Naive B cell (primary cell): ENCODE measurements at places on chromosomes 13 and 19. TPM values are rescaled to one million over a fixed set of nuclear protein-coding genes. Genes with fewer than 3 reads are reported as not detected.

Gene GPC5
- polyA plus RNA-seq, result not detected

GRCh38 chr19:35009424-35010415 lies 9.6 kb downstream of the GRAMD1A start:
- no peak for DNase-seq

Gene COL4A2
- not detected for polyA plus RNA-seq

Gene RASAL3
- 29.7 TPM for polyA plus RNA-seq

DNA sequence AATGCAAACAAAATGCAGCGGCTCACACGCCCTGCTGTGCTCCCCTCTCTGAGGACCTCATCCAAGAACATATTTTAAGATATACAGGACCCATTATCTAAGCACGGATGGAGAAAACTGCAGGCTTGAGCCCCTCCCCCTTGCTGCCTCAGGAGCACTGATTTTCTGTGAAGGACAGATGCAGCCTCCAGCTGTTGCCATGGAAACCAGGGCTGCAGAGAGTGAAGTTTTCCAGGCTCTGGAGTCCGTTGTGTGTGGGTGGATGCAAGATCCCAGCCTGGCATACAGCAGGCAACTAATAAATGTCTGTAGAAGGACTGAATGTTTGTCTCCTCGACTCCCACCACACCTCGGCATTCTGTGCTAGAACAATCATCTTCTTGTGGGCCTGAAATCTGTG lies 105.6 kb upstream of the PEG3 start:
- no peak for DNase-seq

Gene FLT1
- 1.7 TPM for polyA plus RNA-seq

- no peak for DNase-seq
Observed at GRCh38 chr13:91896547-91896946, 498.1 kb downstream of the GPC5 start.

Gene UPF3A
- polyA plus RNA-seq, result 26.8 TPM

DNA sequence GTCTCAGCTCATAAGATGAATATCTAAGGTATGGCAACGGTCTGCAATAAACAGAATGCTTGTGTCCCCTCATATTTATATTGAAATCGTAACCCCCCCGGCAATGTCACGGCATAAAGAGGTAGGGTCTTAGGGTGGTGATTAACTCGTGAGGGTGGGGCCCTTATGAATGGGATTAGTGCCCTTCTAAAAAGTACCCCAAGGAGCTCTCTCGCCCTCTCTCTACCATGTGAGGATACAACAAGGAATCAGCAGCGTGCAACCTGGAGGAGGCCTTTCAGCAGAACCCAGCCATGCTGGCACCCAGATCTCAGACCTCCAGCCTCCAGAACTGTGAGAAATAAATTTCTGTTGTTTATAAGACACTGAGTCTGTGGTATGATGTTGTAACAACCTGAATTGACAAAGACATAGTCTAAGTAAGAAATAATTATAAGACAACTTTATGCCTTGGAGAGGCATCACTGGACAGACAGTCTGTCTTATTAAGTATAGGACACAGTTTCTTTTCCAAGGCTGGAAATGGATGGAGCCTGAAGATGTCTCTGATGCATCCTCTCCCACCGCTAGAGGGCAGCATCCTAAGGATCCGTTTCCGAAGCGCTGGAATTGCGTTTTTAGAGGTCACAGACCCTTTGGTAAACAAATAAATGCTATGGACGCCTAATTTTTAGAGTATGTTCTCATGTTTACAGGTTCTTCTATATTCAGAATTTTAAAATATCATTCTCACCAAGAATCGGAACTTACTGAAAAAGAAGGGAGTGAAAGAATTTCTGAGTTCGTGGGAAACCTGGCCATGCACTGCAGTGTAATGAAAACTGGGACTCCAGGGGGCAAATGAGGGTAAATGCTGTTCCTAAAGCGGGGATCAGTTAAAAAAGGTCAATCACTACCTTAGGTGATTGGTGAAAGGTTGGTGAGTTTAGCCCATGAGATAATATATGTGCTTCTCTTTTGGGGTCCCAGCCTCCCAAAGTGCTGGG lies 13.3 kb upstream of the LEUTX start:
- DNase-seq, result peak; percentile 5

DNA sequence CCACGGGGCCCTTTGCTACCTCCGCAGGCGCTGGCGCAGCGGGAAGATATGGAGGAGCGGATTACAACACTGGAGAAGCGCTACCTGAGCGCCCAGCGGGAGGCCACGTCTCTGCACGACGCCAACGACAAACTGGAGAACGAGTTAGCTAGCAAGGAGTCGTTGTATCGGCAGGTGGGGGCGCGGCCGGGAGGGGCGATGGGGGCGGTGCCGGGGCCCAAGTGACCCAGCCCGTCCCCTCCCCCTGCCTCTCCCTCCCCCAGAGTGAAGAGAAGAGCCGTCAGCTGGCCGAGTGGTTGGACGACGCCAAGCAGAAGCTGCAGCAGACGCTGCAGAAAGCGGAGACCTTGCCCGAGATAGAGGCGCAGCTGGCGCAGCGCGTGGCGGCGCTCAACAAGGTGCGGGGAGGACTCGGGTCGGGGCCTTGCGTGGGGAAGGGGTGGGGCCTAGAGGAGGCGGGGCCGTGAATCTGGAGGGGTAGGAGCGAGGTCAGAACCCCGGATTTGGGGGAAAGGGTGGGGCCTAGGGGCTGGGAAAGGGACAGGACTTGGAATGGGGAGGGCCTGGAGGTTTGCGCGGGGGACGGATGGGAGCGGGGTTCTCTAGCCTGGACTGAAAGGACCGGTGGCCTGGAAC lies 13.7 kb downstream of the PPFIA3 start:
- DNase-seq, result no peak

DNA sequence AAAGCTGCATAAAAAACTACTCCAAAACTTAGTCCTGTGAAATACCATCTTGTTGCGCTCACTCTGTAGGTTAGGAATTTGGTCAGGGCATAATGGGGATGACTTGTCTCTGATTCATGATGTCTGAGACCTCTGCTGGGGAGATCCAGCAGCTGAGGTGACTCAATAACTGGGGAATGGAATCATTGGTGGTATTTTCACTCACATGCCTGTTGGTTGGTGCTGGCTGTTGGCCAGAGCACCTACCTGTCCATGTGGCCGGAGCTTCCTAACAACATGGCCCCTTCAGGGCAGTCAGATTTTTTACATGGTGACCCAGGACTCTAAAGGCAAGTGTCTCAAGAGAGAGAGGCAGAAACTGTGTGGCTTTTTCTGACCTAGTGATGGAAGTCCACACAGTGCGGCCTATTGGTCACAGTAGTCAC lies 7.4 kb upstream of the ESD start:
- no peak for DNase-seq

GRCh38 chr13:46119883-46120614 lies 15.2 kb upstream of the CPB2 start:
- DNase-seq, result no peak

DNA sequence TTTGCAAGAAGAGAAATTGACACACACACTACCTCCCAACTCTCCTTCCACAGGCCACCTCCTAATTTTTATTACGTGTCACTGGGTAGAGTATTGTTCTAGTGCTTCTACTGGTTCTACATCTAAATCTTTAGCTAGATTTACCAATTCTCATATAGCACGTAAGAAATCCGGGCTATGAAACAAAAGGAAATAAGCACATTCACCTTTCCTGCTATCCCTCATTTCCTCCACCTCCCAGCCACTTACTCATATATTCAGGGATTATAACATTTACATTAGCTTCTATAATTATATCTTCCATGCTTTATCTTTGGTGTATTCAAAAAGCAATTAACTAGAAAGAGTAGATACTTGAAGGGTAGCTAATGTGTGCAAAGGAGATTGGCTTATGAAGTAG lies 39.7 kb downstream of the USP12 start:
- DNase-seq, result no peak

DNA sequence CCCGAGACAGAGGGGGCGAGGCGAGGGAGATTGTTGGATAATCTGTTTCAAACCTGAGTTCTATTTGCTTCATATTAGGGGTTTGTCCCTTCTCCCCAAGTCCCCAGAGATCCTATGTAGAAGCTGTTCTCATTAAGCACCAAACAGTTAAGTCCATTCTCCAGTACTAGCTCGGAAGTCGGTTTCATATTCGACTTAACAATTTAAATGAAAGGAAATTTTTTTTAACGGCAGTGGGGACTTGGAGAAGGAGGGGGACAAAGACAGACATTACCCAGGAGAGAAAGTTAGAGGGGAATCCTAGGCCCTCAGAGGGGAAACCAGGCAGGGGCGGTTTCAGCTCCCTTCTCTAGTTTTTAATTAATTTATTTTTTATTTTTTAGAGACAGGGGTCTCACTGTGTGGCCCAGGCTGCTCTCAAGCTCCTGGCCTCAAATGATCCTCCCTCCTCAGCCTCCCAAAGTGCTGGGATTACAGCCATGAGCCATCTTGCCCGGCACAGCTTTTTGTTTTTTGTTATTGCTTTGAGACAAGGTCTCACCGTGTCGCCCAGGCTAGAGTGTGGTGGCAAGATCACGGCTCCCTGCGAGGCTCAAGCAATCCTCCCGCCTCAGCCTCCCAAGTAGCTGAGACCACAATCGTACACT lies 13.7 kb upstream of the TLE2 start:
- DNase-seq, result no peak

GRCh38 chr19:30349131-30349730 lies 23.0 kb upstream of the ZNF536 start:
- DNase-seq, result no peak

- DNase-seq, result peak; percentile 15
Observed at GRCh38 chr13:67229481-67230403, at the start of gene PCDH9. Gene PCDH9, minus strand, starts transcription at chr13:67230336. Its CDS starts 1,896 bp downstream, at chr13:67228440.
